Fibroblast of skin of left quadriceps (primary cell): ENCODE measurements at places on chromosomes 7 and 10.

DNA sequence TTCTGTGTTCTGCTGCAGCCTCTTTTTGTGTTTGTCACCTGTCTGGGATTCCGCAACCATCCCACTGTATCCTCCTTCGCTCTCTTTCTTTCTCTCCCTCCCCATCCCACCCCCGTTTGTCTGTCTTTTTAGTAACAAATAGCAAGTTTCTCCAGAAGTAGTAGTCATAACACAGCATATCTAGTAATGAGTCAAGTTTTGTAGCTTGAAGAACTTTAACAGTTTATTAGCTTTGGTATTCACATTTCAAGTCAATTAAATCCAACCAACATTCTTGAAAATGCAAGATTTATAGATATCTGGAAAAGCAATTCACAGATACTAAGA lies 154.1 kb upstream of the MTPN start:
- DNase-seq: no peak

- no peak for DNase-seq
Measured at GRCh38 chr10:65952086-65952485, 973.8 kb upstream of the LRRTM3 start.

DNA sequence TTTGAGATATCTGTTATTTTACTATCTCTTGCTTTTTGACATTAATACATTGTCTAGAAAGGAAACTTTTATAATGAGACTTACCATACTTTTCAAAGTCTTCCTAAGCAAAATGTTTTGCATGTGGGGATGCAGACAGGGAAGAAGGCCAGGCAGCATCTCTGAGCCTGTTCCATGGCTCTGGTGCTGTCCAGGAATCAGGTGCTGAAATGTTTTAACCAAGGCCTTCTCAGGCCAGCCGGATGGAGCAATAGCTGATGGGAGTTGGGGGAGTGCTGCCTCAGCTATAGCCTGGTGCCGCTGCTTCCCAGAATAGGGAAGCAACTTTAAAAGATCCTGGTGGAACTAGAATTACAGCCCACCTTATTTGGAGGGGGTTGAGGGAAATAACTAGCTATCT lies 38.5 kb downstream of the CRTAC1 start:
- DNase-seq: no peak

DNA sequence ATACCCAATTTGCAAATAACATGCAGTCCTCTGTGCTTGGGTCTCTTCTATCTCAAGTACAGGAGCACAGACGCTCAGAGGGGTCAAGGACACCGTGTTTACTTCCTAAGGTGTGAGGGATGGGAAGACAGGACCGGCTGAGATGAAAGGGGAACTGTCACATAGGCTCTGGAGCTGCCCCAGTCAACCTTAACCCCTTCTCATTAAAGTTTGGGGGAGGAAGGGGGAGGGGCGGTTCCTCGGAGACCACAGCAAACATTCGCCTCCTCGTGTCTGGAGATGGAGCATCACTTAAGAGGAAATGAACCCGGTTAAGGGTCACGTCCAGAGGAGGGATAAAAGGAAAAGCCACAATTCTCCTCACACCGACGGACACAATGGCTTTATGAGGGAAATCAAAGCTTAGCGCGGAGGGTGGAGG lies 1.1 kb downstream of the SH3PXD2A start:
- DNase-seq: no peak

GRCh38 chr7:26193432-26194207 lies 6.9 kb downstream of the HNRNPA2B1 start:
- no peak for DNase-seq
